ENCODE measurements at places on chromosomes 6 and 20.

GRCh38 chr20:12949429-12949980, 59.3 kb upstream of the SPTLC3 start:
- DNase-seq: no peak

DNA sequence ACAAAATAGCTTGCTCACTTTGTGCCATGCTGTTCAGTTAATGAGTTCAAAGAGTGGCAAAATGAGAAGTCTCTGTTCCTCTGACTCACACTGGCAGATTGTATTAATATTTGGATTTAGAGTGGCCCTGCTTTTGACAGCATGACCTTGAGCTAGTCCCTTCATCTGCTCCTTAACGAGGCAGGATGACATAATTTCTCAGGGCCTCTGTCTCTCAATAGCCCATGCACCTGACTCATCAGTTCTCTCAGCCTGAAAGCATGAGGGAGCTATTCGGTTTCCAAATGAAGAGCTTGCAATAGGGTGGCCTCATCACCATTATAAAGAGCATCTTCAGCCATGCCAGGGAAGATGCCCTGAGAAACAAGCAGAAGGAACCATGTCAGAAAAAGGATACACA, 38.2 kb downstream of the CAP2 start:
- no peak for DNase-seq

- DNase-seq: no peak
These were observed 2.9 kb downstream of the SPAG4 start for GRCh38 chr20:35618263-35619131.

- no peak for DNase-seq
These were observed 215.1 kb upstream of the QKI start for GRCh38 chr6:163199371-163199770.

- no peak for DNase-seq
These were observed 60.1 kb downstream of the FAM217A start for GRCh38 chr6:4018924-4019236.

- no peak for DNase-seq
These were observed 69.3 kb upstream of the IER3 start for GRCh38 chr6:30813631-30814145.

- DNase-seq: no peak
These were observed 116.5 kb upstream of the MAP3K7 start for GRCh38 chr6:90703336-90703735.

GRCh38 chr6:130206479-130206878, 16.3 kb downstream of the SAMD3 start:
- no peak for DNase-seq

GRCh38 chr6:12543953-12544352, 172.6 kb upstream of the PHACTR1 start:
- DNase-seq: no peak

- DNase-seq: no peak
These were observed 184.8 kb downstream of the GRIK2 start for GRCh38 chr6:101578306-101578705.

DNA sequence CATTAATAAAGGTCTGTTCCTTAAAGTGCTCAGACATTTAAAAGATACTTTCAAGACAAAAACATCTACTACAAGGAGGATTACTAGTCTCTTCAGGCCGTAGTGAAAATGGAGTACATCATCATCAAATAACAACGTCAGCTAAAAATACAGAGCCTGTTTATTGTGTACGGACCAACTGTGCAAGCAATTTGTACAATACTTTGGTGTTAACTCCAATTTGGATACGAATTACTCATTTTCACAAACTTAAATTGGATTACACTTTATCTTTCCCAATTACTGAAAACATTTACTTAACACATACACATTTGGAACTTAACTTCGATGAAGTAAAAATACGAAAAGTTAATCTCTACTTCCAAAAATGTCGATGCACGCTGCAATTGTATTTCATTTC, 802 bp downstream of the CYP39A1 start:
- no peak for DNase-seq

GRCh38 chr6:132144456-132144855, 193.3 kb upstream of the CCN2 start:
- no peak for DNase-seq

GRCh38 chr20:25247000-25247517, 826 bp upstream of the PYGB start:
- no peak for DNase-seq

GRCh38 chr20:20233041-20233514, 134.8 kb upstream of the INSM1 start:
- DNase-seq: no peak

GRCh38 chr6:169695131-169695530, 6.7 kb downstream of the WDR27 start:
- no peak for DNase-seq

DNA sequence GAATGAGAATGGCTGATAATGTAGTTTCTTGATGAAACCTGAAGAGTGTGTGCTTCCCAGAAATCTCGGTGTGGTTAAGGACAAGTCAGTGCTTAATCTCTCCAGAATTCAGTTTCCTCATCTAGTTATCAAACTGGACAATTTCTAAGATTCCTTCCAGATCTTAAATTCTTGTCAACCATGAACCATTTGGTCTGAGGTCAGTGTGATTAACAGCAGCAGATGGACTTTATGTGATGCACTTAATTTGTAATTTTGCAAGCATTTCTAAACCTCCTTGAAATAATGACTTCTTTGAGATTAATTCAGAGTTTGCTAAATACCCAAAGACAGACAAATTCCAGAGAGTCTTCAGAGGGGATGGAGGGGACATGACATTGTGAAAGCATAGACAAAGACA, 160.3 kb downstream of the KIF16B start:
- no peak for DNase-seq

GRCh38 chr6:111653979-111654378, 48.3 kb upstream of the TRAF3IP2 start:
- DNase-seq: no peak

DNA sequence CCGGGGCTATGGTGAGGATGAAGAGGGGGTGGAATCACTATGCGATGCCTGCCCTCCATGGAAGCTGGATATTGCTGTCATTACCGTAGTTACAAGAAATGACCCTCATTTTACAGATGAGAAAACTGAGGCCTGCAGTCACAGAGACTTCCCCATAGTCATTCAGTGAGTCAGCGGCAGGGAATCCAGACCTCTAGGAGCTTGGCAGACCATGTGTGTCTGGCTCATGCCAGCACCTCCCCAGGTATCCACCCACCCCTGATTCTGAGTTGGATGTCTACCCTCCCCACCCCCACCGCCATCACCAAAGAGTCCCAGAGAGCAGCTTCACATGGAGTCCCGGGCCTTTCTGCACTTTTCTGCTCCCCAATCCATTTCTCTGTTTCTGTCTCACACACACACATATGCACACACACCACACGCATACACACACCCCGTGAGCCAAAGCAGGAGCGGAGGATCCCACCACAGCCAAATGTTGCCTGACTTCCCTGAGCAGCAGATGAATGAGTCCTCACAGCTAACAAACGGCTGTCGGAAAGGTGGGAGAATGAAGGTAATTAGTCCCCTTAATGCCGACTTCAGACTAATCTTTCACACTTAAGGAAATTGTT, 24.8 kb downstream of the CDH22 start:
- DNase-seq: no peak

GRCh38 chr6:44642870-44643522, 255.5 kb downstream of the CDC5L start:
- no peak for DNase-seq

GRCh38 chr6:166825553-166826145, 130.7 kb downstream of the RNASET2 start:
- DNase-seq: no peak

DNA sequence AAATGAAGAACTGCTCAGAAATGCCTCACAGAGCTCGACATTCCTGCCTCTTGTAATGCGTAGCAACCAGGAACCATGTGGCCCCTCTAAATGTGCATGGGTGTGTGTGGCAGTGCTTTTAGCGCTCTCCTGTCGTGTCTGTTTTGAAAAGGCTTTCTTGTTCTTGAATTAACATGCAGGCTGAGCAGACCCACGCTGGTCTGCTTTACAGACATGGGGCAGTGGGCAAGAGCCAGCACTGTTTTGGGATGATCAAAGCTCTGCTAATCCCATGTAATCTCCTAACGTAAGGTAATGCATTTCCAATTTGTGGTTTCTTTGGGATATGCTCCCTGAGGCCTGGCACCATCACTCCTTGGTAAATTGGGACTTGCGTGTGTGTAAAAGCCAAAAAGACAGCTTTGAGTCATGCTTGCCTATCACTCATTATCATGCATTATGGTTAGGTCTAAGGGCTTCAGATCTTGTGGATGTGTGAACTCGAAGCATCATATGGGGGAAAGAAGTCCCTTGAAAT, 11.8 kb downstream of the RIPOR2 start:
- no peak for DNase-seq

Data from stimulated activated CD8-positive, alpha-beta memory T cell treated with anti-CD3 and anti-CD28 coated beads, Interleukin-4, amount 100 ng/mL, for 1 hour (primary cell).